Activated T-helper 1 cell treated with anti-CD3 and anti-CD28 coated beads, Interleukin-12 subunit alpha, Interleukin-12 subunit beta, Interleukin-2, Interleukin-4 antibody, amounts not matched to agents 30 ng/mL and 10 ng/mL and 1 ng/mL, durations not matched to agents 14 hours and 24 hours and 36 hours (primary cell): ENCODE measurements at places on chromosomes 1 and 21. TPM values are rescaled to one million over a fixed set of nuclear protein-coding genes. Genes with fewer than 3 reads are reported as not detected.

Gene DIPK1A
- 20.3 and 20.8 TPM in 2 replicates for total RNA-seq

Gene ZNF648
- not detected in 2 replicates for total RNA-seq

Gene NVL
- 47.2 and 47.6 TPM in 2 replicates for total RNA-seq

Gene TAS1R1
- not detected in 2 replicates for total RNA-seq

DNA sequence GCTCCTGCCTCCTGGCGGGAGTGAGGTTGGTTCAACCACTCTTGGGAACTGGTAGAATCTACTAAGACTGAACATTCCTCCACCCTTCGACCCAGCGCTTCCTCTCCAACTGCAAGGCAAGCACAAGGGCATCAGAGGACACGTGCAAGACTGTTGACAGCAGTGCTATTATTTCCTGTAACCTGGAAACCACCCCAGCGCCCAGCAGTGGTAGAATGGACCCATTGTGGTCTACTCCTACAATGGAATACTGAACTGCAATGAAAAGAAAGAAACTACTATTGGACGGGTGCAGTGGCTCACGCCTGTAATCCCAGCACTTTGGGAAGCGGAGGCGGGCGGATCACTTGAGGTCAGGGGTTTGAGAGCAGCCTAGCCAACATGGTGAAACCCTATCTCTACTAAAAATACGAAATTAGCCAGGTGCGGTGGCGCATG is 33.0 kb upstream of the TARDBP start:
- H3K4me3 ChIP-seq = no peak overlapping the region
- no peaks in the 10 kb centered on the region for H3K4me1 ChIP-seq
- DNase-seq = no peak
- peaks cover 26% of the 10 kb centered on the region for H3K27me3 ChIP-seq
- H3K27ac ChIP-seq = no peak overlapping the region

- peaks cover 29% of the 10 kb centered on the region for H3K27me3 ChIP-seq
- no peak overlapping the region for H3K27ac ChIP-seq
- no peaks in the 10 kb centered on the region for H3K36me3 ChIP-seq
- H3K4me1 ChIP-seq = no peaks in the 10 kb centered on the region
Measured at GRCh38 chr1:205047764-205048231, 4.8 kb downstream of the CNTN2 start.

GRCh38 chr1:30518186-30518585 is 205.2 kb downstream of the MATN1 start:
- no peak overlapping the region for H3K27ac ChIP-seq
- H3K27me3 ChIP-seq = peaks cover 5% of the 10 kb centered on the region
- no peaks in the 10 kb centered on the region for H3K36me3 ChIP-seq
